Glutamatergic neuron (in vitro differentiated cells): ENCODE measurements at places on chromosomes 7 and 10. TPM values are rescaled to one million over a fixed set of nuclear protein-coding genes. Genes with fewer than 3 reads are reported as not detected.

- peaks cover 4% of the 10 kb centered on the region for H3K4me1 ChIP-seq
- H3K36me3 ChIP-seq = no peaks in the 10 kb centered on the region
- H3K27me3 ChIP-seq = peaks cover 14% of the 10 kb centered on the region
- H3K27ac ChIP-seq = no peak overlapping the region
- H3K4me3 ChIP-seq = peak overlapping the region; percentile 6
Observed at GRCh38 chr7:103987451-103987850, 2.0 kb downstream of the RELN start.

CPEB3 gene
- total RNA-seq = 8.0 TPM

GRCh38 chr7:18345641-18346234 is 149.8 kb upstream of the HDAC9 start:
- peak; percentile 39 for DNase-seq
- H3K36me3 ChIP-seq = no peaks in the 10 kb centered on the region
- no peaks in the 10 kb centered on the region for H3K27me3 ChIP-seq
- no peak overlapping the region for H3K4me3 ChIP-seq

GRCh38 chr7:143516981-143517380 is 39.3 kb downstream of the TAS2R41 start:
- no peaks in the 10 kb centered on the region for H3K4me1 ChIP-seq
- H3K27me3 ChIP-seq = no peaks in the 10 kb centered on the region
- no peak overlapping the region for H3K4me3 ChIP-seq
- H3K27ac ChIP-seq = no peak overlapping the region
- DNase-seq = no peak

GRCh38 chr10:4649886-4650508 is 176.0 kb upstream of the AKR1E2 start:
- H3K4me1 ChIP-seq = peaks cover 12% of the 10 kb centered on the region
- H3K27ac ChIP-seq = no peak overlapping the region
- no peak overlapping the region for H3K4me3 ChIP-seq
- no peaks in the 10 kb centered on the region for H3K27me3 ChIP-seq
- H3K36me3 ChIP-seq = no peaks in the 10 kb centered on the region
- no peak for DNase-seq

ZNF722 gene
- total RNA-seq = not detected

NUTM2E gene
- 0.86 TPM for total RNA-seq

CCNJ gene
- 42.9 TPM for total RNA-seq
